ENCODE measurements at places on chromosomes 5 and 9. TPM values are rescaled to one million over a fixed set of nuclear protein-coding genes. Genes with fewer than 3 reads are reported as not detected.

The CCL27 gene
- total RNA-seq: not detected

The PCDHB2 gene
- 0.23 TPM for total RNA-seq

The DCTN3 gene
- 91.0 TPM for total RNA-seq

The PCDHGA2 gene
- total RNA-seq: 1.2 TPM

The CARTPT gene
- not detected for total RNA-seq

DNA sequence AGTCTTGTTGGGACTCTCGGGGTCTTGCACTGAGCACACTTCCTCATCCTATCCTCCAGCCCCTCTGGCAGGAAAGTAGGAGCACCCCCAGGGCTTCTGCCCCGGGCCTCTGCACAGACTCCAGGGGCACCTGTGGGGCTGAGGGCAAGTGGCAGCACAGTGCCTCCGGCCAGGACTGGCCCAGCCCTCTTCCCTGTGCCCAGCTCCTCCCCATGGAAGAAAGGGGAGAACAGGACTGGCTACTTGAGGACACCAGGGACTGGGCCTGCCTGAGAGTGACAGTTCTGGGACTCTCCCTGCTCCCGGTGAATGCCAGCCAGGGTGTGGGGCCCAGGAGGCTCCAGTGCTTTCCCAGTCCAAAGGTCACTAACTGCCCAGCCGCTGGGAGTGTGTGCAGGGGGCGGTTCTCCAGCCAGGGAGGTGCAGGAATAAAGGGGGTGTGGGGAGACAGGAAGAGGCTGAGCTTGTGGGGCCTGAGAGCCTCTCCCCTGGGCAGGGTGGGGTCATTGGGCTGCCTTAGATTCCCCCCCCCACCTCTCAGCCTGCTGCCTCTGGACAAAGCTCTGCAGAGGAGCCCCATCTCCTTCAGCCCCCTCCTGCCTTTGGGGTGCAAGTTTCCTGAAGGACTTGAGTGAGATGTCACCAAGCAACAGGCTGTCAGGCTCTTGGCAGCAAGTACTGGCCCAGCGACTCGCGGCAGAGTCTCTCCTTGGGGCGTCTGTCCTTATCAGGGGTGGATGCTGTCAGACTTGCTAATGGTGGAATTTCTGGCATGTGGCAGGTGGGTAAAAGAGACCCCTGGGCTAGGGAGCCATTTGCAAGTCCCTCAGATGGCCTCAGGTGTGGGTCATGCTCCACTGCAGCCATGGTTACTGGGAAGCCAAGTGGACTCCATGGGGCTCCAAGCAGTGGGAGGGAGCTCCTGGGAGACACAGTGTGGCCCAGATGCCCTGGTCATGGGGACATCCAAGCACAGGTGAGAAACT lies 19.1 kb upstream of the JADE2 start:
- no peak for DNase-seq

DNA sequence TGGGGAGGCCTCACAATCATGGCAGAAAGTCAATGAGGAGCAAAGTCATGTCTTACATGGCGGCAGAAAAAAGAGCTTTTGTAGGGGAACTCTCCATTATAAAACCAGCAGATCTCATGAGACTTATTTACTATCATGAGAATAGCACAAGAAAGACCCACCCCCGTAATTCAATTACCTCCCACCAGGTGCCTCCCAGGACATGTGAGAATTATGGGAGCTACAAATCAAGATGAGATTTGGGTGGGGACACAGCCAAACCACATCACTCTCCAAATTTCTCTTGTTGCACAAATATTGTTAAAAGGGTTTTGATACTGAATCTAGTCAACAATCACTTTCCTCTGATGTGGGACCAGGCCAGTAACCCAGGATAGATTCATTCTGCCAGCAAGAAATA lies 1176.1 kb downstream of the CDH9 start:
- no peak for DNase-seq

DNA sequence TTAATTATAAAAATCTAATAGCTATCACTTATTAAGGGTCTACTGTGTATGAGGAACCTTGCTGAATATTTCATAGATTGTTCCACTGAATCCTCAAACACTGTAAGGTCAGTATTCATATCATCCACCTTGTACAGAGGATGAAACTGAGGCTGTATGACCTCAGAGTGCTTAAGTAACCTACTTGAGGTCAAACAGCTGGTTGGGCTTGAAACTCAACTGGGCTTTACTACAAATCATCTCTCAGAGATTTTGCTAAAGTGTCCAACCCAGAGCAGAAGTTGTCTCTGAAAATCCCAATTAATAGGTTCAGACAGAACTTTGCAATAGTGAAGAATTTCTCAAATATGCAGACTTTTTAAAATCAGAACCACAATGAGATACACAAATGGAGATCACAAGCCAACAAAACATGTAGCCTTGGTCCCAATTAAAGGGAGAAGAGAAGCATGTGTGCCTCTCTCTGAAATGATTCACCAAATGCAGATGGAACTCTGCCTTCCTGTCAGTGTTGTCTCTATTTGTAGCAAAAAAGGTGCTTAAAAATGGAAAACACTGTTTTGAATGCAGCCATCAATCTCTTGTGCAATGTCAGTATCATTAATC lies 131.4 kb downstream of the FAM114A2 start:
- no peak for DNase-seq

DNA sequence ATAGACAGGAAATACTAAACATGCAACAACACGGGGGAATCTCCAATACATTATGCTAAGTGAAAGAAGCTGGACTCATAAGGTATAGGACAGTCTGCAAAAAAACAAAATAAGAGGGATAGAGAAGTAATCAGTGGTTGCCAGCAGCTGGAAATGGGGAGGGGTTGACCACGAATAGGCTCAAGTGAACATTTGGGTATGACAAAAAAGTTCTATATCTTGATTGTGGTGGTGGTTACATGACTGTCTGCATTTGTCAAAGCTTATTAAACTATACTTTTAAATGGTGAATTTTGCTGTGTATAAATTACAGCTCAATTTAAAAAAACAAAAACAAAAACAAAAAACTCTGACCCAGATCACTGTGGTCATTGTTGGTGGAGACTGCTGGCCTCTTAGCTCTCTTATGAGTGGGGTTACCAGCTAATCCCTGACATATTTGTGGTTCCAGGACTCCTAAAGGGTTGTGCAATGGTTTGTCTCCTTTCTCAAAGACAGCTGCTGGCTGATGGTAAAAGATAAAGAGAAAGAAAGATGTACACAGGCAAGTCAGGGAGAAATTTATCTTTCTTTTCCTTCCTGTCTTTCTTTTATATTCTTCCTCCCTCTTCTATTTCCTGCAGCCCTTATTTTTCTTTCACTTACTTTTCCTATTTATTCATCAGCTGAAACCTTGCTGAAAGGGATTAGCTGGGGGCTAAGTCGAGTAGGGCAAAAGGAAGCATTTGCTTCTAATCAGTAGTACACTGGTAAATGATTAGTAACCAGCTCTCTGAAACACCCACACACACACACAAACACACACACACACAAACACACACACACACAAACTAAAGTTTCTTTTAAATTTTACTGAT lies 42.6 kb upstream of the APC start:
- DNase-seq: no peak

GRCh38 chr5:102863764-102864560 lies 108.9 kb downstream of the PAM start:
- DNase-seq: peak; percentile 81
